ENCODE measurements at places on chromosomes 3 and 15. TPM values are rescaled to one million over a fixed set of nuclear protein-coding genes. Genes with fewer than 3 reads are reported as not detected.

GRCh38 chr15:71443538-71443937, 328.3 kb downstream of the THSD4 start:
- no peak for DNase-seq
- no peak overlapping the region for H3K27ac ChIP-seq
- H3K4me3 ChIP-seq = no peak overlapping the region
- H3K36me3 ChIP-seq = no peaks in the 10 kb centered on the region
- peaks cover 12% of the 10 kb centered on the region for H3K27me3 ChIP-seq

The SCN11A gene
- total RNA-seq = 0.39 TPM

DNA sequence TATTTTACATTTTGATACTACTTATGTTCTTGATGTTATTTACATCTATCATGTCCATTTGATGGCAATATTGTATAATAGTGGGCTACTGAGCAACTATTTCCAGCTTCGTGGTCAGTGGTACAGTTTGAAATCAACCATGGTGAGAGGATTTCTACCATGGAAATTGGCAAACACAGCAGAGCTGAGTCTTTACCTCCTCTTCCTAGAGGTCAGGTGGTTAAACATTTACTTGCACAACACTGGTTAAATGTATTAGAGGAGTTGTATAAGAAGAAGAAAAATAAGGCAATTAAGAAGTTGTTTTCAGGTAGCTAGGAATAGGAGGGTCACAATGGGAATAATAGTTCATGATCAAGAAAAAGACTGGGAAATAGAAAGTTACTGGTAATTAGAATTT, 7.2 kb upstream of the PPM1L start:
- no peaks in the 10 kb centered on the region for H3K36me3 ChIP-seq
- H3K4me3 ChIP-seq = no peak overlapping the region
- H3K4me1 ChIP-seq = no peaks in the 10 kb centered on the region
- H3K27me3 ChIP-seq = peaks cover 14% of the 10 kb centered on the region
- H3K27ac ChIP-seq = no peak overlapping the region
- DNase-seq = no peak

DNA sequence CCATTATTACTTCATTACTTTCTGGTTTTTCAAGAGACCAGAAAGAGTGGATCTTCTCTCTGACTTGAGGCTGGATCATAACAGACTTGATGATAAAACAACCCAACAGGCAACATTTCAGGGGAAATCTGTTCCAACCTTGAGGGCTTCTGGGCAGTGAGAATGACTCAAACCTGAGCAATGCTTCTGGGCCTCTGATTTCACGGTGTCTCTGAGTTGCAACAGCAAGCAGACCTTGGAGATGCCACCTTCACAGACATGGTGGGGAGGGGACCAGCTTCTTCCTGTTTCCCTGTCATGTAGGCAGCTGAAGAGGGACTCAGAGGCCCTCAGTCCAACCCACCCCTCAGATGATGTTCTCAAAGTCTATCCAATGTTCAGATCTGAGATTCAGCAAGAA, 104.0 kb downstream of the ABHD5 start:
- no peak overlapping the region for H3K4me3 ChIP-seq
- DNase-seq = no peak
- H3K4me1 ChIP-seq = no peaks in the 10 kb centered on the region
- no peak overlapping the region for H3K27ac ChIP-seq

The GCSAM gene
- total RNA-seq = 15.1 TPM

DNA sequence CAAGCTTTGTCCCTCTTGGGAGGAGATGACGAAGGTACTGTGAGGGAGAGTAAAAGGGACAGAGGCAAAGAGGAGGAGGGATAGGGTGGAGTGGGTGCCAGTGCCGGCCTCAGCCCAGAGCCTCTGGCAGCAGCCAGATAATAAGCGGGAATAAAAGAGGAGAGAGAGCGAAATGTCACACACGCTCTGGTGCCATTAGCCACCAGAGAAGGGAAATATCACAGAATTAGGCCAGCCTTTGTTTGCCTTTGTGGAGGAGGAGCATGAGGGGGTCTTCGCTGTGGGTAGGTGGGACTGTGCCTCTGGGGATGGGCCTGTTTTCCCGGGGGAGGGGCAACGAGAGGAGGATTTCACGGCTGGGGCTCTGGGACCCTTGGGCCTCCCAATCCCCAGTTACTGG, 67.8 kb downstream of the LINGO1 start:
- no peaks in the 10 kb centered on the region for H3K36me3 ChIP-seq
- H3K4me1 ChIP-seq = peaks cover 3% of the 10 kb centered on the region
- no peak overlapping the region for H3K4me3 ChIP-seq
- DNase-seq = no peak

DNA sequence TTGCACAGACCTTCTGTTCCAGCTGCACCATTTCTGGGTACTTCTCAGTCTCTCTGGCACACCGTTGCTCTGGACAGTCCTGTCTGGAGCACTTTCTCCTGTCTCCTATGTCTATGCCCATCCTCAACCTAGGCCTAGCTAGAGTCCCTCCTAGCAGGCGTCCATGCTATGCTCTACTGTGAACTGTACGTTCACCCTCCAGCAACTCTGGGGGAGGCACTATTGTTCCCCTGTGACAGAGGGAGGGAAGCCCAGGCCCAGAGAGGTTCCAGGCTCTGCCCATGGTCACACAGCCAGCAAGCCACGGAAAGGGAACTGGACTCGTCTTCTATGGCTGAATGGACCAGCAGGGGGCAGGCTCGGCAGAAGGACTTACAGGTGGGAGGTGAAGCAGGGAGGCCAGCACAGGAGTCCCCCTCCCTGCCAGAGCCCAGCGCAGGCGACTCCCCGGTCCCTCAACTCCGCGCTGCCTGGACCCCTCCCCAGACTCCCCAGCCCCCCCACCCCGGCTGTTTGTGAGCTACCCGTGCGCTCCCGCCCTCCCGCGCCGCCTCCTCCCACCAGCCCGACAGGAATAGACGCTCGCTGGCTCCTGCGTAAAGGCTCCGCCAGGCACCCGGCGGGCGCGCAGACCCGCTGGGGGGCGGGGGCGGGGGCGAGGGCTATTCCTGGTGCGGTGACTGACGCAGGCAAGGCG, 1.7 kb upstream of the LINGO1 start:
- DNase-seq = peak; percentile 22
- H3K4me1 ChIP-seq = peaks cover 10% of the 10 kb centered on the region
- H3K4me3 ChIP-seq = peak overlapping the region; percentile 72
- no peaks in the 10 kb centered on the region for H3K36me3 ChIP-seq
- peaks cover 23% of the 10 kb centered on the region for H3K27me3 ChIP-seq
- no peak overlapping the region for H3K27ac ChIP-seq

The RAB11A gene
- total RNA-seq = 76.9 TPM

The SLC12A8 gene
- 0.19 TPM for total RNA-seq

The CACNA1D gene
- total RNA-seq = not detected

- peak overlapping the region; percentile 12 for H3K27ac ChIP-seq
- peaks cover 19% of the 10 kb centered on the region for H3K4me1 ChIP-seq
- peaks cover 6% of the 10 kb centered on the region for H3K27me3 ChIP-seq
- DNase-seq = no peak
- H3K36me3 ChIP-seq = no peaks in the 10 kb centered on the region
Observed at GRCh38 chr3:18987862-18988447, 160.4 kb upstream of the KCNH8 start.

GRCh38 chr15:57286446-57287122, 89.7 kb upstream of the CGNL1 start:
- peaks cover 67% of the 10 kb centered on the region for H3K4me1 ChIP-seq
- no peak overlapping the region for H3K4me3 ChIP-seq
- H3K36me3 ChIP-seq = peaks cover 84% of the 10 kb centered on the region
- peak overlapping the region; percentile 74 for H3K27ac ChIP-seq

GRCh38 chr3:118977118-118977517, 57.5 kb downstream of the IGSF11 start:
- H3K27me3 ChIP-seq = no peaks in the 10 kb centered on the region
- H3K4me1 ChIP-seq = peaks cover 4% of the 10 kb centered on the region
- no peak overlapping the region for H3K27ac ChIP-seq

- H3K27me3 ChIP-seq = peaks cover 5% of the 10 kb centered on the region
- no peaks in the 10 kb centered on the region for H3K36me3 ChIP-seq
- H3K4me1 ChIP-seq = no peaks in the 10 kb centered on the region
- H3K27ac ChIP-seq = no peak overlapping the region
- no peak overlapping the region for H3K4me3 ChIP-seq
- DNase-seq = no peak
Observed at GRCh38 chr15:57923306-57923705, 142.2 kb downstream of the ALDH1A2 start.

DNA sequence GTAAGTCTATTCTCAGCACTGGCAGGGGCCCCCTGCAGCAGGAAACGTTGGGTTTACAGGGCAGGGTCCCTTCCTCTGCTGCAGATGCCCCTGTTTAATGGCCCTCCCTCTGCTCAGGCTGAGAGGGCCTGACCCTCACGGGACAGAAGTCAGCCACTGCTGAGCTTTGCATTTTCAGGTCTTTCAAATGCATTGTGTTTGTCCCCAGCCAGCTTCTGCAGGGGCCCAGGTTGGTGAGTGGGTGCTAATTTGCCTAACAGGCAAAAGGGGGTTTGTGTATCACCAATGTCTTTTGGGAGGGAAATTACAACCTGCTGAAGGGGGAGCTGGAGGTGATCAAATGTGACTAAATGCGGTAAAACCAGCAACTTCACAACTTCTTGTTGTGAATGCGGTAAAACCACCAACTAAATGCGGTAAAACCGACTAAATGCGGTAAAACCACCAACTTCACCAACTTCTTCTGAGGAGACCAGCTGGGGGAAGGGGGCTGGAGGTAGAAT, 44.8 kb upstream of the UBE2E1 start:
- no peak for DNase-seq
- H3K4me3 ChIP-seq = no peak overlapping the region
- H3K36me3 ChIP-seq = no peaks in the 10 kb centered on the region
- H3K27me3 ChIP-seq = no peaks in the 10 kb centered on the region
- no peak overlapping the region for H3K27ac ChIP-seq
- H3K4me1 ChIP-seq = peaks cover 38% of the 10 kb centered on the region

- no peak overlapping the region for H3K27ac ChIP-seq
- no peak for DNase-seq
- H3K4me1 ChIP-seq = no peaks in the 10 kb centered on the region
Observed at GRCh38 chr3:158679547-158680000, 7.1 kb upstream of the LXN start.
